ENCODE measurements at places on chromosomes 4 and X. TPM values are rescaled to one million over a fixed set of nuclear protein-coding genes. Genes with fewer than 3 reads are reported as not detected.

DNA sequence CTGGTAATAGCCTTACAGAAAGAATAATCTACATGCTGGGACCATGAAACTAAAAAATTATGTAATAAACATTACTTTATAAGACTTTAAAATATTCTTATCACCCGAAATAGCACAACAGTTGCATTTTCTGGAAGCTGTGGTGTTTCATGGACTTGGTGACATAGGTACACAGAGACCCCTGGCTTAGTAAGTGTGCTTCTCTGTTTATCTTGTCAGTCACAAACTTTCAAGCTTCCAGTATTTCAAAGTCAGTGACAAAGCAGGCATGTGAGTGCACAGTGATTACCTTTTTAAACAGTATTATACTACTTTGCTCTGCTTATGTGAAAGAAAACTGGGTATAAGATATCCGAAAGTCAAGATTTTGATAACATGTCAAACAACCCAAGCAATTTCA is 84.3 kb downstream of the PAPSS1 start:
- H3K36me3 ChIP-seq, result peaks cover 21% of the 10 kb centered on the region
- H3K27ac ChIP-seq, result no peak overlapping the region
- no peak overlapping the region for H3K4me3 ChIP-seq
- no peaks in the 10 kb centered on the region for H3K27me3 ChIP-seq
- H3K4me1 ChIP-seq, result no peaks in the 10 kb centered on the region
- DNase-seq, result no peak

DNA sequence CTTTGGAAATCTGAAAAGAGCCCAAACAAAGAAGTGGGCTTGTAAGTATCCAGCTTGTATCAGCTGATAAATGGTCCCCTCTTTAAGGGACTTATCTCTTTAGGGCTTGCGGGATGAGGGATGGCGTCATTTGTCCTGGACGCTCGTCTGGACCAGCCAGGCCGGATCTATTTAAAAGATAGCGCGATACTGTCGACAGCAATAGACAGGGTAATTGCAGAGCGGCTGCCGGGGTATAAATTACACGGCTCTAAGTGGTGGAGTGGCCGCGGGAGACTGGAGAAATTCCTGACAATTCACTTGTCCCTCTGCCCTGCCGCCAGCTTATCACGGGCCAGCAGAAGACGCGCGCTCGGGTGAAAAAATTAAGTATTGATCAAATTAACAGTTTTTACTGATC is 90.7 kb downstream of the FAM53A start:
- H3K36me3 ChIP-seq, result peaks cover 5% of the 10 kb centered on the region
- no peak overlapping the region for H3K4me3 ChIP-seq
- no peaks in the 10 kb centered on the region for H3K4me1 ChIP-seq
- peaks cover 24% of the 10 kb centered on the region for H3K27me3 ChIP-seq
- H3K27ac ChIP-seq, result no peak overlapping the region

GRCh38 chr4:3827616-3828492 is 61.7 kb downstream of the ADRA2C start:
- peaks cover 31% of the 10 kb centered on the region for H3K27me3 ChIP-seq
- no peak for DNase-seq

Gene CTAG1B
- not detected for polyA plus RNA-seq

Gene XIAP
- polyA plus RNA-seq, result 9.5 TPM

DNA sequence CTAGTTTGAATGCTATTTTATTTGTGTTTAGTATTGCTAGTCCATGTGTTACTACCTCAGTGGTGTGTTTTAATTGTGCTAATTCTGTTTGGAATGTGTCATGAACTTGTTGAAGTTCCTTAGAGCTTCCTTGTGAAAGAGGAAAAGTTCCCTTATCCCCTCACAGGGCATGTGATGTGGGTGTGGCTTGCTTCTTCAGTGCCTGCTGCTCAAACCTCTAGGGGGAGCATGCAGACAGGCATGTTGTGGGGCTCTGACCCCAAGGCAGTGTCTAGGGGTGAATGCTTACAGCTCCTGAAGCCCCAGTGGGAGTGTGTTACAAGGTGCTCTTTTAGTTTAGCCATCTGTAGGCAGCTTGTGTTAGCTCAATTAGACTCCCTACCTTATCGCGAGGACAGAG is 86.5 kb downstream of the MAGED4 start:
- no peak overlapping the region for H3K27ac ChIP-seq
- H3K4me1 ChIP-seq, result peaks cover 1% of the 10 kb centered on the region
- no peaks in the 10 kb centered on the region for H3K36me3 ChIP-seq
- peaks cover 5% of the 10 kb centered on the region for H3K27me3 ChIP-seq

DNA sequence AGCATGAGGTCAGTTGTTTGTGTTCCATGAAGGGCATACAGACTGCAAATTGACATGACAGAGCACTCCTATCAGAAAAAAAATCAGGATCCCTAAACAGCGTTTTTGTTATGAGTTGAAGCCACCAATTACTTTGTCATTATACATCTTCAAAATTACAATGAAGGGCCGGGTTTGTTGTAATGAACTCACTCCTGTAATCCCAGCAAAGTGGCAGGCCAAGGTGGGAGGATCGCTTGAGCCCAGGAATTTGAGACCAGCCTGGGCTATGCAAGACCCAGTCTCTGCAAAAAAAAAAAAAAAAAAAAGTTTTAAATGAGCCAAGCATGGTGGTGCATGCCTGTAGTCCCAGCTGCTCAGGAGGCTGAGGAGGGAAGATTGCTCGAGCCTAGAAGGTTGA is 3.5 kb upstream of the DCTD start:
- DNase-seq, result no peak
- peaks cover 30% of the 10 kb centered on the region for H3K27me3 ChIP-seq
- peaks cover 23% of the 10 kb centered on the region for H3K4me1 ChIP-seq
- no peak overlapping the region for H3K27ac ChIP-seq
- no peak overlapping the region for H3K4me3 ChIP-seq

Gene KLHL4
- polyA plus RNA-seq, result not detected

Gene FHIP1A
- not detected for polyA plus RNA-seq

Gene PDZD4
- polyA plus RNA-seq, result not detected

Gene EXOC1L
- not detected for polyA plus RNA-seq

GRCh38 chr4:159160242-159160641 is 57.4 kb downstream of the RAPGEF2 start:
- H3K4me3 ChIP-seq, result no peak overlapping the region
- DNase-seq, result no peak
- H3K27ac ChIP-seq, result no peak overlapping the region
- H3K27me3 ChIP-seq, result peaks cover 7% of the 10 kb centered on the region
- H3K36me3 ChIP-seq, result no peaks in the 10 kb centered on the region

Gene HTR2C
- polyA plus RNA-seq, result not detected

Gene POF1B
- not detected for polyA plus RNA-seq

GRCh38 chrX:21225643-21226042 is 148.6 kb upstream of the CNKSR2 start:
- H3K27me3 ChIP-seq, result no peaks in the 10 kb centered on the region
- no peak overlapping the region for H3K4me3 ChIP-seq
- H3K4me1 ChIP-seq, result no peaks in the 10 kb centered on the region
- no peak for DNase-seq
- no peak overlapping the region for H3K27ac ChIP-seq

Gene GLRA2
- polyA plus RNA-seq, result not detected

Gene SCOC
- 45.9 TPM for polyA plus RNA-seq

DNA sequence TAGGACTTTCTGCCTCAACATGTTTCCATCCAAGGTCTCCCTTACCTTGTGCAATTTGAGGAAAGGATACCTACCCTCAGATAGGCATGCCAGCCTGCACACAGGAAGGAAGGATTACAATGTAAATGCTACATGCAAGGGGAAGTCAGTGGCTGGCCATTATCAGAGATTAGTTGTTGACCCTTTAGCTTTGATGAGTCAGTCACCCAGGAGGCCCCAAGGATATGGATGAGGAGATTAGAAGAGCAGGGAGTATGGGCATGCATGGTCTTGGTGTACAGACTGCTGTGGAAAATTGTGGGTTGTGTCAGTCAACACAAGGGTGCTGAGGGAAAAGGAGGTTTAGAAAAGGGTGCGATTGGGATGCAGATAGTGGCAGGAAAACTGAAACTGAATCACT is 92.0 kb downstream of the GUCY2F start:
- H3K27me3 ChIP-seq, result no peaks in the 10 kb centered on the region
- H3K36me3 ChIP-seq, result no peaks in the 10 kb centered on the region
- H3K4me1 ChIP-seq, result no peaks in the 10 kb centered on the region
- H3K27ac ChIP-seq, result no peak overlapping the region

GRCh38 chrX:111503485-111503993 is 7.9 kb upstream of the SERTM2 start:
- H3K27ac ChIP-seq, result no peak overlapping the region
- H3K27me3 ChIP-seq, result no peaks in the 10 kb centered on the region
- H3K4me1 ChIP-seq, result no peaks in the 10 kb centered on the region
- H3K4me3 ChIP-seq, result no peak overlapping the region
- no peaks in the 10 kb centered on the region for H3K36me3 ChIP-seq

DNA sequence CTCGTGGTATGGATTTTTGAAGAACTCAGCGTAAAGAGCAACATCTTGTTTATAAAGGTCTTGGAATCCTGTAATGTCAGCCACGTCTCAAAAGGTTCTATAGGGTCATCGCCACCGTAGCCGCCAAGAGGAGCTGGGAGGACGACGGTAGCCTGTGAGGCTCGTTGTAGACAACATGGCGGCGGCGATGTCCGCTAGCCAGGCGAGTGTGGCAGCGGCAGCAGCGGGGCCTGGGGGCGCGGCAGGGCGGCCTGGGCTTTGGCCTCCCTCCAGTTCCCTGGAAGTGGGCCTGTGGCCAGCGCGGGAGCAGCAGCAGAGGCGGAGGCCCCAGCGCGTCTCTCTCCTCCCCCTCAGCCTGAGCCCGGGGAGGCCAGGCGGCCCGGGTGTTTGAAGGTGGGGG is 143.5 kb upstream of the PBDC1 start:
- H3K4me3 ChIP-seq, result no peak overlapping the region
- no peaks in the 10 kb centered on the region for H3K4me1 ChIP-seq
- no peak for DNase-seq
- H3K27ac ChIP-seq, result no peak overlapping the region

DNA sequence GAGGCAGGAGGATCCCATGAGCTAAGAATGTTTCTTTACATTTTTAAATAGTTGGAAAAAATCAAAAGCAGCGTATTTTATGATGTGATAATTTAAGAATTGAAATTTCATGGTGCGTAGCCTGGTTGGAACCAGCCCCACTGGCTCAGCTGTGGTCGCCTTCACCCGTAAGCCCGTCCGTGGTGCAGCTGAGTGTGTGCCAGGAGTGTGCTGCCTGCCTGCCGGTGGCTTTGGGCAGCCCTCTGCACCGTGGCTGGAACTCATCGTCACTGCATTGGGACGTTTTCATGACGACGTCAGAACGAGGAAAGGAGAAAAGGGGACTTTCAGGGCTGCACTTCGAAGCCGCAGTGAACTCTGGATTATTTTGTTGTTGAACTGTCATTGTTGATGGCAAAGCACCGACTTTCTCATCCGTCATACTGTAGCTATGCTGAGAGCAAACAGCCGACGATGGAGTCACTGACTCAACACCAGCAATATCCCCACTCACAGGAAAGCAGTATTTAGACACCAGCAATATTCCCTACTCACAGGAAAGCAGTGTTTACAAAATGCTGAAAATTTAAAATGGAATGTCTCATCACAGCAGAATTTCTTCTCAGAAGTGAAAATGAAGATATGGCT is 35.1 kb downstream of the PCGF3 start:
- peaks cover 14% of the 10 kb centered on the region for H3K36me3 ChIP-seq
- H3K4me1 ChIP-seq, result peaks cover 7% of the 10 kb centered on the region
- H3K27me3 ChIP-seq, result no peaks in the 10 kb centered on the region
- no peak overlapping the region for H3K4me3 ChIP-seq
- DNase-seq, result no peak

- peaks cover 10% of the 10 kb centered on the region for H3K27me3 ChIP-seq
- H3K27ac ChIP-seq, result no peak overlapping the region
- no peak overlapping the region for H3K4me3 ChIP-seq
Measured at GRCh38 chr4:158936238-158936637, 166.6 kb upstream of the RAPGEF2 start.

Gene KLF8
- polyA plus RNA-seq, result 20.7 TPM

Gene CXXC4
- not detected for polyA plus RNA-seq

- peaks cover 8% of the 10 kb centered on the region for H3K36me3 ChIP-seq
- H3K27ac ChIP-seq, result peak overlapping the region; percentile 71
- no peaks in the 10 kb centered on the region for H3K27me3 ChIP-seq
Measured at GRCh38 chr4:82357640-82358039, 16.2 kb downstream of the HNRNPD start.

- H3K36me3 ChIP-seq, result peaks cover 2% of the 10 kb centered on the region
- peak overlapping the region; percentile 98 for H3K27ac ChIP-seq
- no peak for DNase-seq
- peak overlapping the region; percentile 99 for H3K4me3 ChIP-seq
- H3K4me1 ChIP-seq, result peaks cover 30% of the 10 kb centered on the region
- H3K27me3 ChIP-seq, result peaks cover 5% of the 10 kb centered on the region
Measured at GRCh38 chr4:163167333-163167626, 590 bp upstream of the NAF1 start.

- no peaks in the 10 kb centered on the region for H3K36me3 ChIP-seq
- H3K27me3 ChIP-seq, result no peaks in the 10 kb centered on the region
- DNase-seq, result no peak
- no peaks in the 10 kb centered on the region for H3K4me1 ChIP-seq
- no peak overlapping the region for H3K4me3 ChIP-seq
- H3K27ac ChIP-seq, result no peak overlapping the region
Measured at GRCh38 chrX:123217077-123217476, 33.0 kb downstream of the GRIA3 start.

DNA sequence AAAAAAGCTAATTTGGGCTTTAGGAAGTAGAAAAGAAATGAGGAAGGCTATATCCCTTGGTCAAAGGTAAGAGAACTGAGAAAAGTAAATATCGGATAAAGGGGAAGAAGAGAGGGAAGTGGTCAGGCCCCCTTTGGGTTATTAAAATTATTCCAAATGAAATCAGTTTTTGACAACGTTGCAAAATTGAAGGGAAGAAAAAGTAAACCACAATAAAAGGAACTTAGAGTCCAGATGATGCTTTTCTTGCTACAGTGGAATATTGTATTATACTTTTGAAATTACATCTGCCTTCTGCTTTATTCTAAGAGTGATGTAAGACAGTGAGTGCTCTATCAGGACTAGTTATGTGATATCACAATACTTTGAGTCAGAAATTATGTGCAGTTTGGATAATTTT is 59.4 kb upstream of the RBPJ start:
- no peak overlapping the region for H3K4me3 ChIP-seq
- H3K27me3 ChIP-seq, result peaks cover 35% of the 10 kb centered on the region
- DNase-seq, result no peak
- no peaks in the 10 kb centered on the region for H3K36me3 ChIP-seq
- H3K4me1 ChIP-seq, result no peaks in the 10 kb centered on the region

Gene MAGEB3
- polyA plus RNA-seq, result not detected

DNA sequence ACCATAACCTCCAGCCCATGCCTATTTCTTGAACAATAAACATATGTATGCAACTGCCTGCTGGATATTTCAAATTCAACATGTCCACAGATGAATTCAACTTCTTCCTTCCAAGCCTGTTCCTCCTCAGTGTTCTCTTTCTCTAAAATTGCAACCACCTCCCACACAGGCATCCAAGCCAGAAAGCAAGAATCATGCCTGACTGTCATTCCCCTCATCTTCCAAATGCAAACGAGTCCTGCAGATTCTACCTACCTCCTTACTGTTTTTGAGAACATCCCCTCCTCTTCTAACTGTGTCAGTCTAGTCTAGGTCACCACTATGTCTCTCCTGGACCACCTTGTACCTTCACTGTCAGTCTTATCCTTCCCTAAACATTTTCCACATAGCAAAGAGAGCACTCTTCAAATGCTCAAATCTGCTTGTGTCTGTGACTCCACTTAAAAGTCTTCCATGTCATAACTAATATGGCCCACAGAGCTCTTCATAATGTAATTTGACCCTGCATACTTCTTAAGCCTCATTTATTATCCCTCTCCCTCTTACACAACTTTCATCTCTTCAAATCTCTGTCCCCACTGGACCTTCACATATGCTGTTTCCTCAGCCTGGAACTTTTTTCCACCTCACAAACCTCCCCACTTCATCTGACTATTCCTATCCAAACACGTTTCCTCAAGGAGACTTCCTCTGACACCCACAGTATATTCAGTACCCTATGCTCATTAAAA is 25.7 kb downstream of the MAPK10 start:
- H3K36me3 ChIP-seq, result no peaks in the 10 kb centered on the region
- no peak overlapping the region for H3K4me3 ChIP-seq
- no peak overlapping the region for H3K27ac ChIP-seq
- no peak for DNase-seq
- peaks cover 10% of the 10 kb centered on the region for H3K27me3 ChIP-seq
